ENCODE measurements at places on chromosomes 6 and 20. TPM values are rescaled to one million over a fixed set of nuclear protein-coding genes. Genes with fewer than 3 reads are reported as not detected.
A peak's percentile ranks its signal among the peaks of the same experiment; 100 is the strongest.

DNA sequence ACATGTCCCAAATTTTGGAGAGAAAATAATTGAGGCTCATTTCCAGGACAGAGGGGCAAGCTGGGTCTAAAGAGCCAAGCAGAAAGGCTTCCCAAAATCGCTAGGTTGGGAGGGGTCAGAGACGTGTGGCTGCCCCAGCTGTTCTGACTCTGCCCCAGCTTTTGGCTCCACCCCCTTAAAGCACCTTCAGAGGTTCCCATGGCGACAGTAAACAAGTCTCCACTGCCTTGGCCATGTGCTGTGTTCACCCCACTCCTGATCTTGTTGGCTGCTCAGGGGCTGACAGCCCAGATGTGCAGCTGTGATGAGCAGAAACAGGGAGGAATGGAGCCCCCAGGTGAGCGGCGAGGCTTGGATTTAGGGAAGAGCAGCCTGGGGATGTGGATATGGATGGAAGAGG lies 72.8 kb upstream of the SPTLC3 start:
- H3K27ac ChIP-seq = no peak overlapping the region
- H3K4me1 ChIP-seq = no peaks in the 10 kb centered on the region
- peaks cover 3% of the 10 kb centered on the region for H3K27me3 ChIP-seq
- no peak for DNase-seq

- peaks cover 38% of the 10 kb centered on the region for H3K27me3 ChIP-seq
- DNase-seq = no peak
- H3K4me3 ChIP-seq = peak overlapping the region; percentile 70
Measured at GRCh38 chr6:28213213-28213523, 11.9 kb upstream of the ZSCAN9 start.

- H3K27me3 ChIP-seq = no peaks in the 10 kb centered on the region
- no peak for DNase-seq
Measured at GRCh38 chr6:157223511-157223910, 99.8 kb downstream of the TMEM242 start.

- H3K27me3 ChIP-seq = peaks cover 7% of the 10 kb centered on the region
- H3K4me1 ChIP-seq = no peaks in the 10 kb centered on the region
- no peak for DNase-seq
- H3K36me3 ChIP-seq = no peaks in the 10 kb centered on the region
- no peak overlapping the region for H3K27ac ChIP-seq
Measured at GRCh38 chr6:168122011-168122410, 43.0 kb upstream of the FRMD1 start.

NCOA7 gene
- total RNA-seq = 10.2 TPM

DNA sequence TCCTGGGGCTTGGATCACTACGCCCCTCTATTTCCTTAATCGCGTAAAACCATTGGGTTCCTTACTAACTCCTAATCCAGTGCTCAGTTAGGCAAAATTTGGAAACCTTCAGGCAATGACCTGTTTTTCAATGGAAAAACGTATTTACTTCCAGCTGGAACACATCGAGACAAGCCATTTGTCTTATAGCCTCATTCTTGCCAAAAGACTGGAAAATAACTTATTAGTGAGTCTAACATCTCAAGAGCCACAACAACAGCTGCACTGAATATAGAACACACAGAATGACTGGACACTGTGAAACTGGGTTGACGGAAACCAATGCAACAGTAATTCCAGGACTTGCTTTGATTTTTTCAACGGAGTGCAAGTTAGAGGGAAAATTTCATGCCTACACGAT lies 125.2 kb upstream of the MAP3K7 start:
- H3K27ac ChIP-seq = no peak overlapping the region
- no peaks in the 10 kb centered on the region for H3K36me3 ChIP-seq
- no peaks in the 10 kb centered on the region for H3K4me1 ChIP-seq
- no peak for DNase-seq
- no peaks in the 10 kb centered on the region for H3K27me3 ChIP-seq

MKKS gene
- 12.0 TPM for total RNA-seq

GRCh38 chr6:153670403-153671026 lies 368.5 kb upstream of the OPRM1 start:
- no peaks in the 10 kb centered on the region for H3K36me3 ChIP-seq
- DNase-seq = no peak
- H3K4me1 ChIP-seq = no peaks in the 10 kb centered on the region
- H3K27me3 ChIP-seq = no peaks in the 10 kb centered on the region

DNA sequence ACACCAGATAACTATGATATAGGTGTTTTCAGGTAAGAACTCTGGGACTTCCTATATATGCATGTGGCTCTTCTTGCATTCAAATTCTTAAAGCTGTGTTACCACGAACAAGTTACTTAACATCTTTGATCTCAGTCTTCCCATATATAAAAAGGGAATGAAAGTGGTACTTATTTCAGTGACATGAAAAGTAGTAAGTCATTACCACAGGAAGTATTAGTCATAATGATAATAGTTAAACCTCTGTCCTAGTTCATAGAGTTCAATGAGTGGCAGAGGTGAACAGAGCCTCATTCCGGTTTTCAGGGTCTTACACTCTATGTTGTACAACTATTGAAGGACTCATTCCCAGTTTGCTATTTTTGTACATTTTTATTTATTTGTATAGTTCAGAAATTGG lies 237.0 kb downstream of the NKAIN2 start:
- no peak for DNase-seq
- no peaks in the 10 kb centered on the region for H3K4me1 ChIP-seq
- no peak overlapping the region for H3K27ac ChIP-seq
- no peaks in the 10 kb centered on the region for H3K36me3 ChIP-seq
- no peaks in the 10 kb centered on the region for H3K27me3 ChIP-seq

DNA sequence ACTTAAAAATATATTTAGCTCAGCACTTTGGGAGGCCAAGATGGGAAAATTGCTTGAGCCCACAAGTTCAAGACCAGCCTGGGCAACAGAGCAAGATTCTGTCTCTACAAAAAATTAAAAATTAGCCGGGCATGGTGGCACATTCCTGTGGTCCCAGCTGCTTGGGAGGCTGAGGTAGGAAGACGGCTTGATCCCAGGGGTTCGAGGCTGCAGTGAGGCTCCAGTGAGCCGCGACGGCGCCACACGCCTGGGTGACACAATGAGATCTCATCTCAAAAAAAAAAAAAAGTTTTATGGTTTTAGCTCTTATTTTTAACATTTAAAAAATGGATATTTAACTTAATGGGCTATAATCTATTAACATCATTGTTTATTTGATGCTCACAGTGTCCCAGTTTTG lies 97.2 kb upstream of the RIPOR2 start:
- no peak overlapping the region for H3K4me3 ChIP-seq
- DNase-seq = no peak
- H3K36me3 ChIP-seq = no peaks in the 10 kb centered on the region
- no peak overlapping the region for H3K27ac ChIP-seq

PHACTR1 gene
- total RNA-seq = 0.25 TPM

DNA sequence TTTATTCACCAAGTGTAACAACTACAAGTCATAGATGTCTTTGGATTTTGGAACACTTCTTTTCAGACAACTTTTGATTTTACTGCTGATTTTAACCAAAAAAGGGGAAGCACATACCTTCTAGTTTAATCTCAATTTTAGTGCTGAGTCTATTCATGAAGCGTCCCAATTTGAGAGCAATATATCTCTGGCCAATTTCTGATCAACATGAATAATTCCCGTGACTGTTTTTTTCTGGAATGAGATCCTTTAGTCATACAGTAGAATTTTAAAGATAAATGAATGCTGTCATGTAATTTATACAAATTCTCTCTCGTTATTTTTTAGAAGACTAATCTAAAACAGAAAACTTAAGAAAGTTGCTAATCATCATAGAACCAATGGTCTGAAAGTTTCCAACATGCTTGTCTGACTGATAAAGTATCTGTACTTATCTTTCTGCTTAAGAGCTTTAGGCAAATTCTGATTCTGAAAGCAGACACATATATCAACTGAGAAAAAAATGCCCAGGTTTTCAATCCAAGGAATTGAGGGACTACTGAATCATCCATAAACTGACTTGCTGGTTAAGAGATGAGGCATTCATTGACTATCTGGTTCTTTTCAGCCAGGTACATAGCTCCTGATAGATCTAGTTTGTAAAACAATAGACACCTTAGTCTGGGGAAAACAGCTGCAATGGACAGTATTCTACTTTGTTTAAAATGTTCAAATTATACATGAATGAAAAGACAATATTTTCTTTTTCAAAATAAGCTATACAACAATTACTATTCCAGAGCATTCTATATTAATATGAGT lies 657.5 kb downstream of the RFPL4B start:
- no peak overlapping the region for H3K27ac ChIP-seq
- H3K36me3 ChIP-seq = no peaks in the 10 kb centered on the region
- no peak for DNase-seq
- H3K4me1 ChIP-seq = peaks cover 14% of the 10 kb centered on the region

GRCh38 chr6:168606722-168607121 lies 165.7 kb downstream of the SMOC2 start:
- no peaks in the 10 kb centered on the region for H3K4me1 ChIP-seq
- no peaks in the 10 kb centered on the region for H3K36me3 ChIP-seq

GRCh38 chr6:17416806-17417205 lies 23.4 kb downstream of the CAP2 start:
- H3K4me1 ChIP-seq = peaks cover 50% of the 10 kb centered on the region
- H3K4me3 ChIP-seq = no peak overlapping the region
- H3K36me3 ChIP-seq = no peaks in the 10 kb centered on the region
- DNase-seq = peak; percentile 29

DNA sequence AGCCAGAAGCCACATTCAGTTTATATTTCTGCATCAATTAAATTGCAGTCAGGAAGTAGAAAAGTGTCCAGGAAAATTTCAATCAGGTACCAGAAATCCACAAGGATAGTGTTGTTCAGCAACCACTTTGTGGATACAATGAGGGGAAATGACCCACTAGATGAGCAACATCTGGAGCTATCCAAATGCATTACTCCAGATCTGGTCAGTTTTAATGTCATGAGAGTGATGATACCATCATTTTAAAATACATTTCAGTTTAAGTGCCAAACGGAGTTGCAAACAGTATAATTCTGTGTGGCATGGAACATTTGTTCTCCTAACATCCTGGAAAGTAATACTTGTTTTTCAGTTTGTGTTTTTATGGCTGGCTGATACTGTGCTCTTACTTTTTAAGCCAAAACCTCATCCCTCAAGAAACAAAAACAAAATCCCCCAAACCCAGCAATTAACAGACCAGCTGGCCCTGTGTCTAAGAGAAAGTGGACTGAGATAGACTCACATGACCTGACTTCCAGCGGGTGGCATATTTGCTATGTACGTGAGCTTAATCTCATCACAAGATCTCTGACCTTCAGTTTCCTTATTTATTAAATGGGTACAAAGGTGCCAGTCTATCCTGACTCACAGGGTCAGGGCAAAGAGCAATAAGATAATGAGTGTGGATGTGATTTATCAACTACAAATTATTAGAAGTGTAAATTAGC lies 58.8 kb upstream of the CNKSR3 start:
- H3K4me3 ChIP-seq = no peak overlapping the region
- peaks cover 20% of the 10 kb centered on the region for H3K27me3 ChIP-seq
- H3K27ac ChIP-seq = no peak overlapping the region
- H3K4me1 ChIP-seq = no peaks in the 10 kb centered on the region
- DNase-seq = no peak

DNA sequence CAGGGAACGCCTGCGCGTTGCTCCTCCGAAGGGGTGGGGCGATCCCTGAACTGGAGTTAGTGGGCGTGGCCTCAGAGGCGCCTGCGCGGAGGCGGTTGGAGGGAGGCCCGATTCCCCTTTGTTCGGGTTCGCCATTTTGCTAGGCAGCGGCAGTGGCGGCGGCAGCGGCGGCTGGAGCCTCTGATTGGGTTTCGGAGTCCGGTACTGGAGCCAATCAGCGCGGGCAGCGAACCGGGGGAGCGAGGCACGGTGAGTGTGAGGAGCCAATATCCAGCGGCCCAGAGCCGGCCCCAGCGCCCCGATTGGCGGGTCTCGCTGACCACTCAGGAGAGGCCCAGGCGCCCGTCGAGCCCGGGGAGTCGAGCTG lies at the start of gene NFYA:
NFYA (plus strand) TSS at position 139 of the 367 bp plus-strand sequence. CDS start 6,116 bp downstream, outside the sequence.
- H3K27me3 ChIP-seq = no peaks in the 10 kb centered on the region
- no peak for DNase-seq
- H3K36me3 ChIP-seq = no peaks in the 10 kb centered on the region
- peak within 1 kb of the TSS; percentile 87 for H3K4me3 ChIP-seq

- H3K27me3 ChIP-seq = no peaks in the 10 kb centered on the region
- H3K4me3 ChIP-seq = no peak overlapping the region
- H3K36me3 ChIP-seq = no peaks in the 10 kb centered on the region
- no peak for DNase-seq
- no peak overlapping the region for H3K27ac ChIP-seq
Measured at GRCh38 chr6:118775381-118775780, 118.6 kb upstream of the ASF1A start.

- DNase-seq = peak; percentile 30
- no peaks in the 10 kb centered on the region for H3K4me1 ChIP-seq
- H3K36me3 ChIP-seq = no peaks in the 10 kb centered on the region
Measured at GRCh38 chr6:68635706-68636513, 828 bp downstream of the ADGRB3 start.

DNA sequence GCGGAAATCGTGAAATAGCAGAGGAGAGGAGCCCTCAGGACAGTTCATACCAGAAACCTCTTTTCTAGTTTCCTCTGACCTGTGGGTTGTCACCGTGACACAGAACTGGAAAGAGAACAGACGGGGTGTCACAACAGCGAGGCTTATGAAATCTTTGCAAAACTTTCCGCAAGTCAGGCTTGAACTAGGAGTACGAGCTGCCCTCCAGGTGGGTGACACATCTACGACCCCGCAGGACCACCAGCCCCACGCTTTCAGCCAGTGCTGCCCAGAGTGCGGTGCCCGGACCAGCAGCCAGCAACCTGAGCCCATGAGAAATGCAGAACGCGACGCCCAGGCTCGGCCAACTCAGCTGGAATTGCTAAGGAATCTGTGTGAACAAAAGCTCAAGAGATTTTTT lies 30.8 kb downstream of the WRNIP1 start:
- H3K27me3 ChIP-seq = no peaks in the 10 kb centered on the region
- peaks cover 11% of the 10 kb centered on the region for H3K4me1 ChIP-seq
- no peak overlapping the region for H3K27ac ChIP-seq
- H3K4me3 ChIP-seq = no peak overlapping the region
- DNase-seq = no peak
- no peaks in the 10 kb centered on the region for H3K36me3 ChIP-seq

DNA sequence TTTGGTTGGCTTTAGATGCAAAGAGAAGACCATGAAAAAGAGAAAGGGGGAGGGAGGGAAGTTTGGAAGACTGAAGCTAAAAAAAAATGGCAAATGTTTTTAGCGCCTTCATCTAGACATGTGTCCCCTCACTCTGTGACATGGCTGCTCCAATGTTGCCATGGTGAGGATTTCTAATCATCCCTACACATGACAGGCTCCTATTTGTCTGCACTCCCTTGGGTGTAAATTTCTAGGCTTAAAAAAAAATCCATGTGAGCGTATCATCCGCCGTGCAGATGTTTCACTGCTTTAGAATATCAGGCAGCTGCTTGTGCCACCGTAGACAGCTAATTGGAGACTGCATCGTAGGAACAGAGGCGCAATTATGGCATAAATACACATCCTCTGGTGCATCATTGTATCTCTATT lies 761.1 kb upstream of the MMS22L start:
- H3K4me3 ChIP-seq = no peak overlapping the region
- no peaks in the 10 kb centered on the region for H3K36me3 ChIP-seq
- H3K4me1 ChIP-seq = no peaks in the 10 kb centered on the region
- no peak for DNase-seq

HLA-DQA1 gene
- not detected for total RNA-seq

Measured in GM23248 (cell line).